ENCODE measurements at places on chromosomes 13 and 19.

GRCh38 chr19:58020129-58020528 is 13.7 kb upstream of the ZSCAN1 start:
- DNase-seq, result no peak

DNA sequence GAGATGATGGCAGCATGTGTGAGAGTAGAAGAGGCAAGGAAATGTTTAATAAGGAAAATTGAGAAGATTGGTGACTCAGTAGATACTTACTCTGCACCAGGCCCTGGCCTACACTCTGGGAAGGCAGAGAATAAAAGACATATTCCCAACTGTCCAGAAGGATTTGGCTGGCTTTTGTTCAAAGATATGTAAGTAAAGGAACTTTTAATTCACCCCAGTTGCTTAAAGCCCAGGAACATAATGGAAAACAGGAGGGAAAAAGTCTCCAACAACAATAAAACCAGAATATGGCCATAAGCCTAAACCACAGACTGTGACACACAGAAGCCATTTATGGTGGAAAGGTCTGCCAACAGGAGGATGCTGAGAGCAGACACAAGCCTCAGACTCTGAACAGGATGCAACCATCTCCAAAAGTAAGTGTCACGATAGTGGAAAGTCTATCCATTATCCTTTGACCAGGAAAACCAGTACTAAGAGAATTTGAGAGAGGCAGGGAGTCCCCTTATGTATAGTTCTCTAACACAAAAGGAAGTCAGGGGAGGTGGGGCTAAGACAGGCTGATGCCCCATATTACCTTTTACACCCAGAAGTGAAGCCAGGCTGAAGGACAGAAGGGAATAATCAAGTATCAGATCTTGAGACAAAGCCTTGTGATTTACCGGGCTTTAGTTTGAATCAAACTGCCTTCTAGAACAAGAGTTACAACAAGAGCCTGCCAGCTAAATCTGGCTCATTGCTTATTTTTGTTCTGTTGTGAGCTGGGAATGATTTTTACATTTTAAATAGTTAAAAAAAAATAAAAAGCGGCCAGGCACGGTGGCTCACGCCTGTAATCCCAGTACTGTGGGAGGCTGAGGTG is 169.5 kb upstream of the STARD13 start:
- no peak for DNase-seq

DNA sequence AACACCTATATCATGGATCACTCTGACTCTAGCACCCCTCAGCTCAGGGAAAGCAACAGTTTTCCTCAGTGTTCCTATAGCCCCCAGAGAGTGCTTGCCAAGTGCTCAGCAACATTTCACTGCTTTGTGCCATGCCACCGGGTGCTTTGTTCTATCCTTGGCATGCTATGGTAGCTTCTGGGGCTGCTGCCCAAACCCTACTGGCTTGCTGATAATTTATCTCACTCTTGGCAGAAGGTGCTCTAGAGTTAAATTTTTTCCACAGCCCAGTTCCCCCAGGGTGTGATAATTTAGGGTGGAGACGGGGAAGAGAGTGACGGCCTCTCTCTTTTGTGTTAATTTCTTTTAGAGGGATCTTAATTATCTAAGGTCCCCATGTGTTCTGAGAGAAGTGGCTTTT is 12.6 kb upstream of the CSNK1A1L start:
- no peak for DNase-seq

DNA sequence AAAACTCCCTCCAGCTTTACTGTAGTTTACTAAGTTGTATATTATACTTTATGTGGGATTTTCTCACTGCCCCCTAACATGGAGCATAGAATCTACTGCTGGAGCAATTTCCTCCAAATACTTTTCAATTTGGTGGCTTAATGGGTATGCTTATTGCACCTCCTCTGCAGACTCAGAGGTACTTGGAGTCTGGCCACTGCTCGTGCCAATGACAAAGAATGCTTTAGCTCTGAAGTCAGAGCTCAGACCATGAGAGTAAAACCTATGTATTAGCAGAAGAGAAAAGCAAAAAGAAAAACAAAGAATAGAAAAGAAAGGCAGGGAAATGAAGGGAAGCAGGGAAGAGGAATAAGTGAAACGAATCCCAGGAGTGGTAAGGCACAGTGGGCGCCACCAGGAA is 71.9 kb downstream of the SUCLA2 start:
- no peak for DNase-seq

DNA sequence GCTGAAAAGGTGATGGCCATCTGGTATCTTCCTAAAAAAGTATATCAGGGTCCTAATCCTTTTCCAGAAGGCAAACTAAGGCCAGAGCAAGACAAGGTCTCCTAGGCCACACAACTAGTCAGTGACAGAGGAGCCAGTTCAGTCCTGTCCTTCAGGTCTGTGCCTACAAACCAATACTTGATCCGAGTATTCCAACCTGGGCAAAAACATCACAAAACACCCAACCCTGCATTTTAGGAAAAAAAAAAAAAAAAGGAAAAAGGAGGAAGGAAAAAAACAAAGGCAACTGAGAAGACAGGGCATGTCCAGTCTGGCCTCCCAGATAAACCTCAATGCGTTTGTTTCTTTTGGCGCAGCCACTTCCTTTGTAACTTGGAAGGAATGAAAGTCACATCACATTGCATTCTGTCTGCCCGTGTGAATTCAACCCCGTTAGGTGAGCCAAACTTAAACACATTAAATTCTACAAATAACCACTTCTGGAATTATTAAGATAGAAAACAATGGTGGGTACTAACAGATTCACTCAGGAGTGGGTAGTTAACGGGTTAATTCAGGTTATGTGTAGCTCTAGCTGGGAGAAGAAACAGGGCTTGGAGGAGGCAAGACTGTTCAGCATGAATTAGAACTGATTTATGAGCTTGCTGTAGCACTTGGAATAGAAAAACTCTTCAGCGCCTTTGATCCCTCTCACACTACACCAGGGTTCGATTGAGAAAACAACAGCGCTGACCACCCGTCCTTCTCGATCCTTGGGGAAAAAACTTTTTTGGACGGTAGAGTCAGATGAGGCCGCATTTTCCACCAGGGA is 43.0 kb upstream of the HNRNPA1L2 start:
- peak; percentile 55 for DNase-seq

- no peak for DNase-seq
These were observed 7.8 kb upstream of the SCN1B start for GRCh38 chr19:35022460-35022859.

DNA sequence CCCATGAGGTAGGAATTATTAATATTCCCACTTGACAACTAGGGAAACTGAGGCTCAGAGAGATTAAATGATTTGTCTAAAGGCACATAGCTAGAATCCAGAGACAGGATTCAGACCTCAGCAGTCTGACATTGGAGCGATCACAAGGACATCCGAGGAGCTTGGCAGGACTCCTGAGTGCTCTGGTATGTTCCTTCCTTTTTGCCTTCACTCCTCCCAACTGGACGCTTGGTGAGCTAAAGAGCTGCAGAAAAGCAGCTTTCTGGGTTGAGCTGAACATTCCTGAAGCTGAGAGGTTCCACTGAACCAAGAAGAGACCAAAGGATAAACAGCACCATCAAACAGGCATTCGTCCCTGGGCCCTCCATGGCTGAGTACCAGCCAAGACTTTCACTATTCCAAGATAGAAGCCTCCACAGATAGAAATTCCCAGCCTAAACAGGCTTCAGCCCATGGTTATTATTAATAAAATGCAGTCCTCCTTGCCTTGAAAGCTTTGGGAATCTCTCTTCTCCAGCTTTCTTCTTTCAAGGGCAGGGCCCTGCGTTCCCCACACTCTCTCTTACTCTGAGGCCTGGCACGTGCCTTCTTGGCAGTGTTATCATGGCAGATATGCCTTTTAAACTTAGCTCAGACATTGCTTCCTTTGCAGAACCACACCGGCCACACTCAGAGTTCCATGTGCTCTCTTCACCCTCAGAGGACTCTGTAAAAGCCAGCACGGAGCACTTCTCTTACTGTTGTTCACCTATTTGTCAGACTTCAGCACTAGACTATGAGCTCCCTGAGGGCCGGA is 97.1 kb downstream of the CYSLTR2 start:
- DNase-seq, result no peak

- DNase-seq, result no peak
These were observed 707.1 kb upstream of the SPRY2 start for GRCh38 chr13:81048026-81048461.

- no peak for DNase-seq
These were observed 84.0 kb upstream of the TDRD3 start for GRCh38 chr13:60312851-60313505.

- no peak for DNase-seq
These were observed 22.8 kb downstream of the RASA3 start for GRCh38 chr13:114109641-114110041.

DNA sequence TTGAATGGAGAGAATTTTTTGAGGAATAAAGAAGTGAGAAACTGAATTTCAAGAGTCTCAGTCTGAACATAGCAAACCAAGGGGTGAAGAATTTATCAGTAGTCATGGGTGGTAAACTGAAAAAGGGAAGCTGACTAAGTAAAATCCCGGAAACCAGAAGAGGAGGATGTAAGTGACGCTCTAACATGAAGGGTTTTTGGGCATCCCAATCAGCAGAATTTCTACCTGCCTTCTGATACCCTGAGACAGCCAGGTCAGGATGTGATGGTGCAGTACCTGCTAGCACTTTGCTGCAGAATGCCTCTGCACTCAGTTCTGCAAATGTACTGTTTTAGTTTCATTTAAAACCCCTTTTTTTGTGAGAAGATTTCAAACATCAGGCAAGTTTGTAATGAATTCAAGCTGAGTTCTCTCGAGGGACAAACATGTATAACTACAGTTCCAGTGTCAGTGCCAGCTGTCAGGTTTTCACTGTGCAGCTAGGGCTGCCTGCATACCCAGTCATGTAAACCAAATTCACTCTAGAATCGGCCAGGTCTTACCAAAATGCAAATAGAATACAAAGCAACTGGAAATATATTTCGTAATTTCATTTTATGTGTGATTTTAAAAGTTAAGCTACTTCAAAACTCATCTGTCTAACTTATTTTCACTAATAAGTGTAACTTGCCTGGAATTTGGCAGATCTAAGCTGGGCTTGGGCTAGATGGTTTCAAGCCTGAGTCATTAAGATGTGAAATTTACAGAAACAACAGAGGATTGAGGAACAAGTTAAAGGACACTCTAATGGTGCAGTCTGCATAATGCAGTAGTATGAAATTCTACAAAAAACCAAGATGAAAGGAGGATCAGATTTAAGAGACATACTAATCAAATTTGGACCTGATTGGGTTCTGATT is 13.8 kb downstream of the METTL21C start:
- no peak for DNase-seq

DNA sequence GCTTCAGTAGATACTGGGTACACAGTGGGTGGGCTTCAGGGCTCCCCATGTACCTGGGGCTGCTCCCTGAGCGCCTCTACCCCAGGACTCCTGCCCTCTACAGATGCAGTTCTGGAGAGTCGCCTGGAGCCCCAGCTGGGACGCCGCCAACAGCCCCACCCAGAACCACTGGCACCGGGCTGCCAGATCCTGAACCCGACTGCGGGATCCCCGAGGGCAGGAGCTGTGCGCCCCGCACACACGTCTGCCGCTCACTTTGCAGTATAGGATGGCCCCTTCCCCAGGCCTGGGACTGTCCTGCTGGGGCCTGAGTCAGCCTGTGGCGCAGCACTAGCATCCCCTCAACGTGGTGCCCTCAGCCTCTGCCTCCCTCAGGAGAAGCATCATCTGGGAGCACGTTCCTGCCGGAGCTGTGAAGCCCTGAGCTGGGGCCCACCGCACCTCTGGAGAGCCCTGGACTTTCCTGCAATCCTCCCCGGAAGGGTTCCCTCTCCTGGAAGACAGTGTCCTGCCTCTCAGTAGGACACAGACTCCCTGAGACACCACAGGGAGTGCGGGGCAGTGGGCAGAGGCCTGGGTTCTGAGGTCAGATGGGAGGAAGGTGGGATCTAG is 3.7 kb downstream of the REXO1 start:
- no peak for DNase-seq

- no peak for DNase-seq
These were observed 22.5 kb downstream of the OR10H4 start for GRCh38 chr19:15971224-15971780.

- no peak for DNase-seq
These were observed 10.0 kb downstream of the FNDC3A start for GRCh38 chr13:48985756-48986155.

DNA sequence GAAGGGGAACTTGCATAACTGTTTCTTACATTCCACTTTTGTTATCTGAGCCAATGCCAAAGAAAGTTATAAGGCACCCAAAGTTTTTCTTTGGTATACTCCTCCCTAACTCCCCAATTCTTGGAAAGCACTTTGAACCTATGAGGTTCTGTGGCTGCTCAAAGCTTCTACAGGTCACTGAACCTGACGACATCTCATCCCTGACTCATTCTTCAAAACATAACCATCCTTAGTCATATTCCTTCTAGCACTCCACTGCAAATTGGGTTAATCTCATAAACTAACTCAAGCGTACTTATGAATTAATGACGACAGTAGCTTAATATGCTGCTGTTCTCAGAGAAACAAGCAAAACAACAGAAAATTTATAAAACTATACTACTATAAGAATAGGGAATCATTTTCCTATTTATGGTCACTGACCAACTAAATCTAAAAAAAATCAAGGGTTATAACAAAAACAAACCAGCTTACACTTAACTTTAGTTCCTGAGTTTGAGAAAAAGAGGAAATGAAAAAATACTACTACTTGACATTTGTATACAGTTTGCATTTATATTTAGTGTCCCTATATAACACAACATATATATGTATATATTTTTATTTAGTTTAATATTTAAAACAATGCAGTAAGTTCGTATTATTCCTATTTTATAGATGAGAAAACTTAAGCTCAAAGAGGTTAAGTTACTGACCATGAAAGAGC is 69.1 kb downstream of the CAB39L start:
- no peak for DNase-seq

- no peak for DNase-seq
These were observed 1.0 kb downstream of the ZNF253 start for GRCh38 chr19:19866611-19867248.

DNA sequence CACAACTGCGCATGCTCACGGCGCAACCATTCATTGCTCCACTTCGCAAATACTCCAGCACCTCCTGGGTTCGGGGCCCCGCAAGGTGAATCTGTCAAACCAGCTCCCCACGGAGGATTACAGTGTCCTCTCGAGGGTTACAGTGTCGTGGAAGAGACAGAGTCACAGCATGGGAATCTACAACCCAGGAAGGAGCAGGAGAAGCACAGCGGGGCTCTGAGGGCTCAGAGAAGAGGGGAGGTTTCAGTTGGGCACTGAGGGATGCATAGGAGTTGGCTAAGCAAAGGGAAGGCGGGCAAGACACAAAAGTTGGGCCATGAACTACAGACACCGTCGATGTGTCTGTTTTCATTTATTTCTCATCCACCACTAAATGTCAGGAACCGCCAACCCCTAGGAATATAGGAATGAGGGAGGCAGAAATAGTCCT is 1.0 kb upstream of the GTF2F1 start:
- DNase-seq, result no peak

- no peak for DNase-seq
These were observed 337.3 kb upstream of the DACH1 start for GRCh38 chr13:72204291-72204690.

GRCh38 chr19:2536461-2536860 is 60.5 kb downstream of the GADD45B start:
- no peak for DNase-seq

- no peak for DNase-seq
These were observed 16.0 kb upstream of the QTRT1 start for GRCh38 chr19:10685210-10685609.
